Urinary bladder (tissue), 4 donors: ENCODE measurements at places on chromosomes 12 and 14.

DNA sequence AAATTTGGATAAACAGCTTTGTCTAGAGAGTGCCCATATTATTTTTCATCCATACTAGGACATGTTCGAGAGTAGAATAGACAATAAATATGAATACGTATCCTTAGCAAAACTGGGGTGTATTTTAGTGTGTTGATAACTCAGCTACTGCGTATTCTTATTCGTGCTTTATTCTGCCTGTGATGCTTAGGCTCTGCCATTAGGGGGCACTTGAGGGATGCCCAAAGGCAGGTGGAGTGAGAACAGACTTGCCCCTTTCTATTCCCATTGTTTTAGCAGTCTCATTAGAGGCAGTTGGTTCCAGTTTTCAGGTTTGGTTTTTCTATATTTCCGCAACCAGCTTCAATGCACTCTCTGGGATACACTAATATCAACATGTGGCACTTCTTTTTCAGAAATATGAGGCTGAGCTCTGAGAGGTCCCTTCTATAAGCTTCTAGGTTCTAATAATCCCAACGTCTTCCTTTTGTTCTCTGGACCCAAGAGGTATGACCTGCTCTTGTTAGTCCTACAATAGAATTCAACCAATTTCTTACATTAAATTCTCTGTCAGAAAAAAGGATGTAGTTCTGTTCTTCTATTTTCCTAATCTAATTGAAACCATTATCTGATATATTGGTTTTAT is 985.7 kb upstream of the FBXO33 start:
- no peak for DNase-seq

GRCh38 chr12:88432531-88433490 is 147.5 kb downstream of the KITLG start:
- no peak for DNase-seq

DNA sequence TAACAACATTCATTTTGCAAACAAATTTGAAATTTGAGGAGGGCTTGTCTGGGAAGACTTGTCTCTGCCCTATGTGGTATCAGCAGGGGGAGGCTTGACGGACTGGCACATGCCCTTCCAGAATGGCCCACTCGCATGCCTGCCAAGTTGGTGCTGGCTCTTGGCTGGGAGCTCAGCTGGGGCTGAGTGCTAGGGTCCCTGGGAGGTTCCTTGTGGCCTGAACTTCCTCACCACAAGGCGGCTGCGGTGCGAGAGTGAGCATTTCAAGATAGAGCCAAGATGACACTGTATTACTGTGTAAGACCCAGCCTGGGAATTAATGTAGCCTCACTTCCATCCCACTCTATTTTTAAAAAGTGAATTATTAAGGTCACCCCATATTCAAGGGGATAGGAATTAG is 271.6 kb upstream of the PLEKHG7 start:
- no peak for DNase-seq

- DNase-seq: no peak
Observed at GRCh38 chr14:76760331-76761135, 735 bp upstream of the VASH1 start.
